Stimulated activated effector memory CD8-positive, alpha-beta T cell treated with anti-CD3 and anti-CD28 coated beads, Interleukin-12 subunit alpha, Interleukin-12 subunit beta, amount 100 ng/mL, for 72 hours (primary cell): ENCODE measurements at places on chromosomes 4 and X.

- peak; percentile 55 for DNase-seq
These were observed 25.5 kb downstream of the MOB1B start for GRCh38 chr4:70927502-70928137.

DNA sequence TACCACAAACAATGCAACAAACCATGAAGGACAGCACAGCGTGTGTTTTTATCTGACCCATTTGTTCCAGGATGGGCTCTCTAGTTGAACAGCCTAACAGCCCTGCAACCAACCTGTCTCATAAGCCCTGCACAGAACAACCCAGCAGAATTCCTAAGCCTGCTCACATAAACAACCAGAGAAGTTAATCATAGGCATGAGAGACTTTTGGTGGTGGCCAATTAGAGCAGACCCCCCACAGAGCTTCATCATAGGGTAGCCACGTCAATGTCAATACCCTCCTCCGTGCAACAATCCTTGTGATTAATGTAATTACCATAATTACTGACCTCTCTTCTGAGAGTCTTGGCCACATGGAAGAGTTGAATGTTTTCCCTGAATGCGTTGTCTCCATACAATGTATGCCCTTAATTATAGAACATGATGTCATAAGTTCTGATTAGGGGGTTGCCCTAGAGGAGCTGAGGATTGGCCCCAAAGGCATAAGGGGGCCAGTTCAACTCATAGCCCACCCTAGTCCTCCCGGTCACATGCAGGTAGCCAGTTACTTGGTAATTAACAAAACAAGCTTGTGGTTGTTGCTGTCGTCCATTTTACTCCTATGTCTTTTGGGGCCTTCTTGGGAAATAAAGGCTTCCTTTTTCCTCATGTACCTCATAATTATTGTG is 92.7 kb downstream of the SYNPO2 start:
- DNase-seq, result no peak

DNA sequence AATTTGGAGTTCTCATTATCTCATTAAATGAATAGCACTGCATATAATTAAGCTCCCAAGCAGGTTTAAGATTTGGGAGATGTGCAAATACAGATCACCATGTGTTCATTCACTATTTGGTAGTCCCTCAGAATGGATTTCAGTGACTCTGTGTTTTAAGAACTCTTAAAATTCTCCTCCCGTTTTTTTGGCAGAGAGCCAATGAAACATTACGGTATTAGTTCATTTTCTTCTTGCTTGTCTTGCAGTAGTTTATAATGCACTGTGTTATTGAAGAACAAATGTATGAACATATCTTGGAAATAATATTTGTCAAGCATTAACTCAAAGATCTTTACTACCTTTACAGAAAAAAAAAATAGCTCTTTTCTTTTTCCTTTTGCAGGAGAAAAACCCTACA is 32.7 kb downstream of the KLF3 start:
- peak; percentile 12 for DNase-seq

DNA sequence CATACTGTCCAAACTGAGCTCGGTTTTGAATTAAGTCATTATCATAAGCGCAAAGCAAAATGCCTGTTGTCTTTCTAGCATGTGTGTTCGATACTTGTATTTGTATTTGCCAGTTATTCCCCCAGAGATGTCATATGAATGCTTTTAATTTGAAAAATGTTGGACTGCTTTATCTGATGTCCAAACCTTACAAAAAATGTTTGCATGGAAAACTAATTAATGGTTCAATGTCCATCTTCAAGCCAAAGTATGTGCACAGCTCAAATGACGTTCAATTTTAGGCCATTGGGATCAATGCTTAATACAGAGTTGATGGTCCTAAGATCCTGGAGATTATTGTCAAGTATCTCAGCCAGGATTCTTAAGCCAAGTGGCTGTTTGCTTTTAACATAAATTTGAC is 17.2 kb upstream of the HPGDS start:
- DNase-seq, result no peak

- DNase-seq, result no peak
These were observed 37.9 kb upstream of the NAP1L5 start for GRCh38 chr4:88735564-88735963.

DNA sequence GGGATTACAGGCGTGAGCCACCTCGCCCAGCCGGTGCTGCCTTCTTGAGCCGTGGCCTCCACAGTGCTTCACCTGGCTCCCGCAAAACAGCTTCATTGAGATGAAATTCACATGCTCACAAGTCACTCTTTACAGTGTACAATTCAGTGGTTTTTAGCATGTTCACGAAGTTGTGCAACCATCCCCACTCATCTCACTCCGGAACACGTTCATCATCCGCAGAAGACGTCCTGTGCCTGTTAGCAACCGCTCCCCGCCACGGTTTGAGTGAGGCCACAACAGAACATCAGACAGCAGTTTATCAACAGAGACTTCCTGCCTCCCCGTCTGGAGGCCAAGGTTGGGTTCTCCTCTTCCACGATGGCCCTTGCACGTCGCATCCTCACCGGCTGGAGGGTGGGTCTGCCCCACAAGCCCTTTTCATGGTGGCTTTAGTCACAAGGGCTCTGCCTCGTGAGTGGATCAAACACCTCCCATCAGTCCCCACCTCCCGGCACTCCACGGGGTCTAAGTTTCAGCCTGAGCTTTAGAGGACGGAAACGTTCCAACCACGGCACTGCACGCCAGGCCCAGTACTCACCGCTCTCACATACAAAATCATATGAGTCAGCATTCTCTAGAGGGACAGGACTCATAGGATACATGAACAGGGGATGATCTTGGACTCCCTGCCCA is 29.6 kb upstream of the SPON2 start:
- DNase-seq, result peak; percentile 91

- DNase-seq, result no peak
These were observed 7.4 kb downstream of the TADA2B start for GRCh38 chr4:7050481-7051143.

- DNase-seq, result no peak
These were observed 55.5 kb downstream of the ADRA2C start for GRCh38 chr4:3821580-3822229.

DNA sequence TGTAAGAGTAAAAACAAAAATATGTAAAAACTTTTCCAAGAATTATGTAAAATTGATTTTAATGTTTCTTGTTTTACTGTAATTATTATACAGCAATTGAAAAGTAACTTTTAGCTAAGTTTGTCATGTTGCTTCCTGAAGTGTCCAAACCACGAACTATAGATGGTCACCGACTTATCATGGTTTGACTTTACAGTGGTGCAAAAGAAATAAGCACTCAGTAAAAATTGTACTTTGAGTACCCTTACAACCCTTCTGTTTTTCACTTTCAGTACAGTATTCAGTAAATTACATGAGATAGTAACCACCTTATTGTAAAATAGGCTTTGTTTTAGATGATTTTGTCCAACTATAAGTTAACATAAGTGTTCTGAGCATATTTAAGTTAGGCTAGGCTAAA is 93.8 kb downstream of the SLC10A6 start:
- DNase-seq, result no peak

- DNase-seq, result no peak
These were observed 65.9 kb downstream of the UCHL1 start for GRCh38 chr4:41322617-41323016.

DNA sequence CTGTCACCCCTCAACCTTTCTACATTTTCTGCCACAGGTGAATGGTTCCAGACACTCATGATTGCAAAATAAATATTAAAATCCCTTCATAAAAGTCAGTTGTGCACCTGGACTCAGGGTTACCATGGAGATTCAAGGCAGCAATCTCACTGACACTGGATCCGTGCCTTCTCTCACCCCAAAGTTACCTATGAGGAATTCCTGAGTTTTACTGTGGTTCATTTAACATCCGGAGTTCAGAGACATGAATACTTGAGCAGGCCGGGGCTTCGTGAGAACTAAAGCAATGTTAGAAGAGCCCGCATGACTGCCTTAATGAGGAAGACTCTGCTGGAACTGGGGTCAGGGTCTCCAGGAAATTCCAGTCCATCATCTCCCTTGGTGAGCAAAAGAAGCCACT is 12.5 kb upstream of the CLNK start:
- no peak for DNase-seq
